Skeletal muscle tissue (tissue), 5 donors: ENCODE measurements at places on chromosomes 1 and 21. TPM values are rescaled to one million over a fixed set of nuclear protein-coding genes. Genes with fewer than 3 reads are reported as not detected.

Gene NEK2
- total RNA-seq = 3.1 TPM

Gene ADAMTSL4
- total RNA-seq = 12.0 TPM

Gene MAP10
- total RNA-seq = 2.1 TPM

Gene ITGB2
- total RNA-seq = 19.8 TPM

Gene CFAP74
- under 0.01 TPM for total RNA-seq

Gene FMOD
- total RNA-seq = 58.5 TPM

Gene KRTAP21-2
- total RNA-seq = not detected

Gene UQCRHL
- 4.7 TPM for total RNA-seq

Gene AGPAT3
- total RNA-seq = 16.7 TPM

Gene ADGRL4
- 15.7 TPM for total RNA-seq

Gene TMPRSS3
- not detected for total RNA-seq

Gene AKNAD1
- total RNA-seq = under 0.01 TPM
